Inflammatory macrophage (primary cell): ENCODE measurements at places on chromosomes 5 and 9.

GRCh38 chr9:99051406-99051805 lies 53.5 kb upstream of the TGFBR1 start:
- no peak for DNase-seq

- DNase-seq = peak; percentile 75
Observed at GRCh38 chr9:17130291-17130690, 4.5 kb upstream of the CNTLN start.

- no peak for DNase-seq
Observed at GRCh38 chr5:87787625-87788256, 375.0 kb upstream of the CCNH start.

DNA sequence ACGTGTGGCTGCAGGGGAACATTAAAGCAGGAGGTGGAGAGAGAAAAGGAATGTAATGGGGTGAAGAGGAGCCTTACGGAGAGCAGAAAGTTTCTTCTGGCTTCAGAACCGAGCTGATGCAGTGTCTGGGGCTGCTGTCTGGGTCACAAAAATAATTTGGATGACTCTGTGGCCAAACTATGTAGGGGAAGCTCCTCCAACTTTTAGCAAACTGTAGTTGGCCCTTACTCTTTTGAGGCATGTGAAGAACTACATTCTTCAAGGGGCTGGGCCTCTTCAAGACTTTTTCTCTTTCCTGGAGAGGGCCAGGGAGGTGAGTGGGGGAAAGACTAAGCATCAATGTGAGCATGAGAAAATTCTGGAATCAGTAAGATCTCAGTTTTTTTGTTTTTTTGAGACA lies 31.9 kb upstream of the SPARC start:
- DNase-seq = no peak
